ENCODE measurements at places on chromosomes 11 and 22. TPM values are rescaled to one million over a fixed set of nuclear protein-coding genes. Genes with fewer than 3 reads are reported as not detected.

LRRC55 gene
- total RNA-seq = 2.0 TPM

ADM2 gene
- total RNA-seq = 1.5 TPM

OR10G4 gene
- not detected for total RNA-seq

APOL5 gene
- total RNA-seq = 0.09 TPM

ABCC8 gene
- total RNA-seq = 0.42 TPM

GLB1L3 gene
- 0.71 TPM for total RNA-seq

ZP1 gene
- 1.6 TPM for total RNA-seq

DNA sequence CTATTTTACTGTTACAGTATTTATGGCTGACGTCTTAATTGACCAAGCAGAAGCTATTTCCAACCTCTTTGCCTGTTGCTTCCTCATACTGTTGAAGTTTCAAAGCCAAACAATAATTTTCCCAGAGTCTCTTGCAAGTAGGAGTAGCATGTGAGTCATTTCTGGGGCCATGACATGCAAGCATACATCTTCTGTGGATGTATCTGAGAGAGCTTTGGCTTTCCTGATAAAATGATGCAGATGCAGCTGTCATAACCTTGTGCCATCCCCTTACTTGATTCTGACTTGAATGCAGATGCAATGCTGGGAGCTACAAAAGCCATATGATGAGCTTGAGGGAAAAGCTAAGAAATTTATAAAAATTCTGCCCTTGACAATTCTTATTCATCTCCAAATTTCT is 243.1 kb upstream of the TENM4 start:
- DNase-seq = no peak

- no peak for DNase-seq
Observed at GRCh38 chr11:12724301-12725054, 50.3 kb downstream of the TEAD1 start.

GRCh38 chr11:128530118-128531074 is 57.0 kb downstream of the ETS1 start:
- DNase-seq = no peak

GRCh38 chr22:49077586-49077985 is 750.1 kb downstream of the BRD1 start:
- DNase-seq = no peak

DNA sequence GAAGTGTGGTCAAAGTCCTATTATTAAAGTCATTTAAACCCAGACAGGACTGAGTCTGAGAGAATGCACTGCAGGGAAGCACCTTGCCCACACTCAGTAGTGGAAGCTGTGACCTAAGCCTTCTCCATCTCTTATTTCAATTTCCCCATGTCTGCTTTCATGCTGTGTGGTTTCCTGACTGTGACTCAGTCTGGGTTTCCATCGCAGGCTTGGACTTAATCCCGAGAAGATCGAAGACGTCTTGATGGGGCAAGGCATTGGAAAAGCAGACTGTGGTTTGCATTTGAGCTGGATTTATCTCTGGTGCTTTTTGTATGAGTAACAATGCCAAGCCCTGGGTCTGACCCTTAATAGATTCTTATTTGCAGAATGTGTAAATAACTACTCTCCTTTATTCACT is 238.9 kb downstream of the NTM start:
- DNase-seq = no peak

- DNase-seq = peak; percentile 33
Observed at GRCh38 chr22:22167791-22168189, 76.8 kb upstream of the VPREB1 start.

GRCh38 chr11:13035711-13036110 is 26.6 kb downstream of the RASSF10 start:
- no peak for DNase-seq

DNA sequence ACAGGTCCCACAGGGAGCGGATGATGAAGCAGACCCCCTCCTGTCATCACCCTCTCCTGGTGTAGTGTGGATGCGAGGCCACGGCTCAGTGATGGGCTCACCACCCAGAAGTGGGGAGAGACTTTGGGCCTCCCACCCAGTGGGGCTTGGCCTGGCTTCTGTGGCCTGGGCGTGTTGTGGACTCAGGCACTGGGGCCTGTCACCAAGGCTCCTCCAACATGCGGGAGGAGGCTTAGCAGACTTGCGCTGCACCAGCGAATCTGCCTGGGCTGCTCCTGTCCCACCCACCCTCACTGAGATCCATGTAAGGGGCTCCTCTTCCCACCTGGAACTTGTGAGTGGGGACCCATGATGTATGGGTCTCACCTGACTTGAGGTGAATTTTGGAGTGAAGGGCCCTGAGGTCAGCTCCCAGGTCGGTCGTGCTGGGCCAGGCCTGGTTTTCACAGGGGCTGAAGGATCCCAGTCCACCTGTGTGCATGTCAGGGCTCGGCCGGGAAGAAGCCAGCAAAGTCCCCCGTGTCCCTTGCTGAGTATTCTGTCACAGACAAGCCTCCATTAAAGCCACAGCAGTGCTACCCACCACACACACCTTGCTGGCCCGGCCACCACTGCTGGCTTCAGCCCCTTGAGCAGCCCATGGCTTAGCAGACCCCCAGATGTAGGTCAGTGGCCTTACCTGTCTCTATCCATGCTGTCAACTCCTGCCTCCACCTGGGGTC is 4.2 kb downstream of the THAP7 start:
- no peak for DNase-seq

DNA sequence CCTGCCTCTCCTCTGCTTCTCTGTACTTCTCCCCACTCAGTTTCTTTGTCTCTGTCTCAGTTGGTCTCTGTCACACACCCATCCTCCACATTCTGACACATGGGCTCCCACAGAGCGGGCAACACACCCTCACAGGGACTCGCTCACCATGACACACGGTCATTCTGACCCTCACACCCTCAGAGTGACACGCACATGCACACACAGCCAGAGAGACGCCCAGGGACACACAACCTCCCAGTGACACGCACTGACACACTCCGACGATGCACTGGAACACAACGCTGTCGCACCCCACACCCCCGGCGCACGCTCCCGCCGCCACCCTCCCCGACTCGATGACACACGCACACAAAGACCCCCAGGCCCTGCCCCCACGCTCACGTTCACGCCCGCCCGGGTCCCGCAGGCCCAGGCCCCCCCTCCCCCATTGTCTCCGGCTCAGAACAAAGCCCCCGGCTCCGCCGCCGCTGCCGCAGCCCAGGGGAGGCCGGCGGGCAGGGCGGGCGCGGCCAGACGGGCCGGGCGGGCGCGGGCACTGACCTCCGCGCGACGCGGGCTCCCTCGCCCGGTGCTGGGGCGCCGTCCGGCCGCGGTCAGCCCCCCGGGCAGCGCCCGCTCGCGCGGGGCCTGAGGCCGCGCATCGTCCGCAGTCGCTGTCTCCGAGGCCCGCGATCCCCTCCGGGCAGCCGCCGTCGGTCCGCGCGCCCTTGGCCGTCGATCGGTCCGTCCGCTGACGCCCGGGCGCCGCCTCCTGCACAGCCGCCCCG is 404 bp downstream of the DCHS1 start:
- DNase-seq = peak; percentile 29

- DNase-seq = peak; percentile 1
Observed at GRCh38 chr11:107397357-107397756, 60.3 kb downstream of the CWF19L2 start.

GRCh38 chr22:50061824-50062355 is 3.8 kb upstream of the TTLL8 start:
- DNase-seq = no peak

GRCh38 chr22:33110562-33111163 is 52.5 kb upstream of the SYN3 start:
- no peak for DNase-seq

DNA sequence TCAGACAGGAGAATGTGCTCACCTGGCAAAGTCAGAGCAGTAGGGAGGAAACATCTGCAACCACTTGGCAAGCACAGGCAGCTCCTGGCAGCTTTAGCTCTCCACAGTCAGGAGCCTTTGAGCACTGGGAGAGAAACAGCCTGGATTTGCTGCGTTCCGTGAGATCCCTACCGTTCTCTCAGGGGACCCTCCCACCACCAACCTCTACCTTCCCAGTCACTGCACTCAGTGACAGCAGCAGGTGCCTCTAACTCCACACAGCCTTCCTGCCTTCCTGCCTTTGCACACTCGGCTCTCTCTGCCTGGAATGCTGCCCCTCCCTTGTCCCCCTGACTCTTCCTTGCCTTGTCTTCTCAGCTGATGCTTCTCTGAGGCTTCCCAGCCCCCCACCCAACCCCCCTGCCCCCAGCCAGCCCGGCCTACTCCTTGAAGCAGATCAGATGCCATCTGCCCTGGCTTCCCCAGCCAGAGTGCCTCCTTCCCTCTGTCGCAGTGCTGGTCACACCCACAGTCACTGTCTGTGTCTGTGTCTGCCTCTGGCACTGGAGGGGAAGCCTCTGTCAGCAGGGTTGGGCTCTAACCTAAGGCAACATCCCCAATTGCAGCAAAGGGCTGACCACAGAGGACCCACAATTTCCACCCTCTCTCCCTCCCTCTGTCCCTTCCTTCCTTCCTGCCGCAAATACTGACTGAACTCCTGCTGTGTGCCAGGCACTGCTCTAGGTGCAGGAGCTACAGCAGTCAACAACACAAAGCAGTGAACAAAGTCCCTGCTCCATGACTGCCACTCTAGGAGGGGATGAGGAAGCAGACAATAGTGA is 14.9 kb upstream of the TSKU start:
- no peak for DNase-seq
